Activated T-helper 1 cell treated with Interleukin-2 at 50 U/mL for 16 hours (primary cell): ENCODE measurements at places on chromosomes 7 and 10.

DNA sequence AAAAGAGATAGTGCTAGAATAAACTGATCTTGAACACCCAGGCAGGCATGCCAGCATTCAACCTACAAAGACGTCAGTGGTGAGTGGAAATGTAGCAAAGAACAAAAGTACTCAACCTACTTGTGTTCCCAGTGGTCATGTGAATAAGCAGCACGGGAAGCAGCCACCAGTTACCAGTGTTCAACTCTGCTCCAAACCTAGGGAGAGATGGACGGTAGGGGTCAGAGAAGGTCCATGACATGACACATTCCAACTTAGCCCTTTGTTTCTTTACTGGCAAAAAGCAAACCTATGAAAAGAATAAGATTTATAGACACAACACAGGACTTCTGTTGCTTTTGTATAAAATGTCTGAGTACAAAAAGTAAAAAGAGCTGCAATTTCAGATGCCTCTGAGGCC is 511.4 kb downstream of the XPNPEP1 start:
- DNase-seq: no peak

- no peak for DNase-seq
Measured at GRCh38 chr7:158620418-158620817, 32.8 kb upstream of the PTPRN2 start.

DNA sequence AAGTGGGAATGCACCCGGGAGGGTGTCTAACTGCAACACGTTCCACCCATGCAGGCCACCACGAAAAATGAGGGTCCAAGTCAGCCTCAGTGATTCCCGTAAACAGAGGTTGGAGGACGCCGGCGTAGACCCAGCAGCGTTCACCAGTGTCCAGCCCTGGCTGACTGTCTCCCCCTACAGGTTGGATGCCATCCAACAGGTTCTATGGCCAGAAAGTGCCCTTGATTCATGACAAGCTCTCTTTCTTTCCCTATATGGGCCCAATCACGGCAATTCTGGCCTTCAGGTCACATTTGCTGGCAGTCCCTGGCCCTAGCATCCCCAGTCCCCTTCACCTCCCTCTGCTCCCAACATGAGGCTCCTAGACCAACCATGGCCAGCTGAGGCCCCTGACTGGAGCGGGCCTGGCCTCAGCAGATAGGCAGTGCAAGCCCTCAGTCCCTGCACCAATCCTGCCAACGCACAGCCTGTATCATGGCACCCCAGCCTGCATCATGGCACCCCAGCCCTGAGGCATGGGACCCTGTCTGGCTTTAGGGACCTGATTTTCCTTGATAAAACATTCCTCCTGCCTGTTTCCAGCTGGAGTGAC is 227.4 kb downstream of the GRID1 start:
- no peak for DNase-seq

DNA sequence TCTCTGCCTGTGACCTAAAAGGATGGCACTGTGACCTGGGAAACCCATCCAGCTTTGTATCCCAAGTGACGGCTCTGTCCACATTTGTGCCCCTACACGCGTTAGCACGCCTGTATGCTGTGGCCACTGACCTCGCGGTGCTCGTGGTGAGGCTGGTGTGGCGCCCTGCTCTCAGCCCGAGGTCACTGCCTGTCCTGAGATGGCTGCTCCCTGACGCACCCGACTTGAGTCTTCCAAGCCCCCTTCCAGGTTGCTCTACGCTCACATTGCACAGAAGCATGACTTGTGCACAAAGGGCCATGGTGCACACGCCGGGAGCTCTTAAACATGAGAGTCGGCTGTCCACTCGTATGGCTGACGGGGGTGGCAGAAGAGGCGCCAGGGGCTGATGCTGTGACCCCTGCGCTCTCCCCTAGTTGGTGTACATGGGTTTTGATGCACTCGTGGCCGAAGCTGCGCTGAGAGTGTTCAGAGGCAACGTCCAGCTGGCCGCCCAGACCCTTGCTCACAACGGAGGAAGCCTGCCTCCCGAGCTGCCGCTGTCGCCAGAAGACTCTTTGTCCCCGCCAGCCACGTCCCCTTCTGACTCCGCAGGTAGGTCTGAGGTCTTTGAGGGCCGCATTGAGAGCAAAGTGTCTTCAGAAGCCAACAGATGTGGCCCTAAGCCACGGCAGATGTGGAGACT is 33.5 kb downstream of the WDR86 start:
- DNase-seq: no peak

DNA sequence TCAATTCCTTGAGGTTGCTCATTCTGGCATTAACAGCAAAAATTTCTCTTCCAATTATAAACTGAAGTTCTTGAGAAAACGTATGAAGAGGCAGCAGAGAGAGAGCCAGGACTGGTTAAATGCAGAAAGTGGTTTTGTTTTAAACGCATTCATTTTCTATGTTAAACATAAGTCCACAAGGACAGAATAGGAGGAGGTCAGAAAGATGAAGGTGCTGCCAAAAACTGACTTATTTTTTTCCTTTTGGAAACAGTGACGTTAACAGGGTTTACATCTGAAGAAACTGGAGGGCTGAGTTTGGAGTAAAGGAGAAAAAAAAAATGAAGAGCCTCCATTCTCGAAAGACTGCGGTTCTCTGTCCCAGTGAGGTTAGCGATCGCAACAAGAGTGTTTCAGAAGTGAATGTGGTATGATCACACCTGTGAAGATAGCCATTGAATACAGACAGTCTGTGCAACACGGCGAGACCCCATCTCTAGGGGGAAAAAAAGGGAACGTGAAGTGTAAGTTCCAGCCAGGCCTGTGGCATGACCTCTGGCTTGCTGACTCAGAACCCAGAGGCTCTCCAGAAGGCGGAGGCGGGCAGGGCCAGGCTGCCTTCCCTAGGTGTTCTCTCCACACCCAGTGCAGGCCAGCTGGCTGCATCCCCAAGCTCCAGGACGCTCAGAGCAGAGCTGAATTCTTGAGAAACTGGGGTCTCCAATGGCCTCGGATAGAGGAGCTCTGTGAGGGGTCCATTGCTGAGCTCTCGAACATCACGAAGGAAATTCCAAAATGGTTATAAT is 84.0 kb downstream of the CHST15 start:
- DNase-seq: no peak
